ENCODE measurements at places on chromosomes 5 and 9.
A peak's percentile ranks its signal among the peaks of the same experiment; 100 is the strongest.

- DNase-seq, result no peak
These were observed 248.0 kb upstream of the KLF4 start for GRCh38 chr9:107737610-107737986.

DNA sequence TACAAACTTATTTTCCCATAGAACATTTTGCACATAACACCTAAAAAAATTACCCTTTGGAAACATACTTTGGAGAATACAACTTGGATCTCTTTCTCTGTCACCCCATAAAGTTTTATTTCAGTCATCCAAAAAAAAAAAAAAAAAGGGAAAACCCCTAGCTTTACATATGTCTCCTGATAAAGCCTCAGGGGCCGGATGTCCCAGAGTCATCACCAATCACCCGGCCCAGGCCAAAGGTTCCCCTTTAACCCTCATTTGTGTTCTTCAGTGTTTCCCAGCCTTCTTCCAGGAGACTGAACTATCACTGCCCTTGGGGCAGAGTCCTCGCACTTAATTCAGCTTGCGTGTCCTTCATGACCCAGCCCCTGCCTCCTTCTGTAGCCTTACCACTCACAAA, 28.8 kb downstream of the ANXA6 start:
- DNase-seq, result no peak

- DNase-seq, result no peak
These were observed 8.3 kb upstream of the ENC1 start for GRCh38 chr5:74648835-74649293.

GRCh38 chr9:78397454-78397853, 100.5 kb downstream of the PSAT1 start:
- DNase-seq, result no peak

DNA sequence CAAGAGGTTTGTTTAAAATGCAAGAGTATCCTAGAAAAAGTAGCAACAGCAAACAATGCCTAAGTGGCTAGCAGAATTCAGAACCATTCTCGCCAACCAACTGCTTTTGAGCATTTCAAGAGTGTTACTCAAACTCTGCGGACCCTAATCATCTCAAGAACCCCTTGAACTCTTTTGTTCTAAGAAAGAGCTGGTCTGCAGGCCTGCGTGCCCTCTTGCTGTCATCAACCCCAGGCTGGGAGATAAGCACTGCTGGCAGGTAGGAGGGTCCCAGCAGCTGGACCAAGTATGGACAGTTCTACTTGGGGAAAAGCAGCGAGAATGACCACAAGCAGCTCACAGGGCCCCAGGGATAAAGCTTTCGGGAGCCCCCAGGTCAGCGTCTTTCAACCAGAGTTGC, 38.3 kb downstream of the MYO10 start:
- no peak for DNase-seq

DNA sequence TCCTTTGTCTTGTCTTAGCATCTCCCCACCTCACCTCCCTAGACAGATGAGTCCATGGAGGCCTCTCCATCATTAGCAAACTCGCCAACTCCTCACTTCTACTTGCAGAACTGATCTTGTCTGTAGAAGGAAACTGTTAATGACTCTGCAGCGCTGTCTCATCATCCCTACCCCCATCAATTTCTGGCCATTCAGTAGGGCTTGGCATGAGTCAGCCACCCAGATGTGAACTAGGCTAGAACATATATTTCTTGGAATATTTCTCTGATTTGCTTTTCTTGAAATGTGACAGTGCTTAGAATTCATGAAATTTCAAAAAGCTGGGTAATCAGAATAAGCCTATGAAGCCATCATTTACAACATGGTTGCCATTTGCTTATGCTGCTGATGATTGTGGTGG, 1125.0 kb upstream of the DMAC1 start:
- no peak for DNase-seq

DNA sequence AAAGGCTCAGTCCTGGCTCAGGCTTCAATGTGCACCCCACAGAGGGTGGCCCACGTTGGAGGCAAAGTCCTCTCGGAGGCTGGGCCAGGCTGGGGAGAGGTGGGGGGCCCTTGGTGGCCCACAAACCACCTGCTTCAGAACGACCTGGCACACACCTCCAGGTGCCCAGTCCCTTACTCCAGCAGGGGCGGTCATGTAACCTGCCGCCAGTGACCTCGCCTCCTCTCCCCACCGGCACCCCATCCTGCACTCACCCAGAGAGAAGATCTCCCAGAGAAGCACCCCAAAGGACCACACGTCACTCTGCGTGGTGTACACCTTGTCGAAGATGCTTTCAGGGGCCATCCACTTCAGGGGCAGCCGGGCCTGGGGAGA, 22.5 kb upstream of the SCGB3A1 start:
- no peak for DNase-seq

DNA sequence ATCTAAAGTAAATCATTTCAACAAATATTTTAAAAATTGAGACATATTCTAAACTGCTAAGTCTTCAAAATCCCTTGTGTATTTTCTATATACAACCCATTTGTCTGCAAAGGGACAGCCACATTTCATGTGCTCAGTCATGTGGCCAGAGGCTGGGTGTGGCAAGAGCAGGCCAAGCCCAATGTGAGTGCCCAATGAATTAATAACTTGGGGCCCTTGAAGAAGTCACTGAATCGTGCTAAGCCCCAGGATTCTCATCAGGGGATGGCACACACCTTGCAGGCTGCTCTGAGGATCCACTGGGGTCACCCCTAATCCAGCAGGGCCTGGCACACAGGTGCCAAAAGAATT, 78.2 kb upstream of the SMIM23 start:
- no peak for DNase-seq

GRCh38 chr9:93324191-93324834, 127.2 kb upstream of the FAM120A start:
- DNase-seq, result no peak

DNA sequence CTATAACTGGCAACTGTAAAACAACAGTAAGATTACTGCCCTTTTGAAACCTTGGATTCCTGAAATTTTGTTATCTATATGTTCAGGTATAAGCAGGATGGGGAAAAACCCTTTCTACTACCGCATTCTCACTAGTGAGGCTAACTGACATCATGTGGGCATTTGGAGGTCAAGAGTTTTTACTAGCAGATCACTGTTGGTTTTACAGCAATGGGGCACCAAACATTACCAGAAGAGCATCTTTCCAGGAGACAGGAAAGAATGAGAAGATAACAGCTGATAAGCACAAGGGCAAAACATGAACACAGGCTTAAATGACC, 20.9 kb upstream of the TTC33 start:
- no peak for DNase-seq

GRCh38 chr9:72592502-72593403, 71.3 kb downstream of the TMC1 start:
- DNase-seq, result no peak

DNA sequence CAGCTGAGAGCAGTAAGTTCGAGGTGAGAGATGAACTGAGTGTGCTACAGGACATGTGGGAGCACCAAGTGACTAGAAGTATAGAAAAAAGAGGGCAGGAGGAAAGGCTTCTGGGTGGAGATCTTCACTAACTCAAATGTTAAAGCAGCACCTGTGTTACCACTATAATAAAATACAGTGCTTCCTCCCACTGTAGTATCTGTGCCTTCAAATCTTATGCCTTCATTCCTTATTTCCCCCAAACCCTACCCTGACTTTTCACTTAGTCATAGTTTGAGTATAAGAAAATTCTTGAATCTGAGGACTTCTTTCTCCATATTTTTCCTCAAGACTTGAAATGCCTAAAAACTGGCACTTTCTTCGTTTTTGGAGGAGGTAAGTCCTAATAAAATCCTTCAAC, 61.8 kb downstream of the ALDH1A1 start:
- no peak for DNase-seq

- peak; percentile 59 for DNase-seq
These were observed 20.5 kb upstream of the PSD2 start for GRCh38 chr5:139774980-139775661.

DNA sequence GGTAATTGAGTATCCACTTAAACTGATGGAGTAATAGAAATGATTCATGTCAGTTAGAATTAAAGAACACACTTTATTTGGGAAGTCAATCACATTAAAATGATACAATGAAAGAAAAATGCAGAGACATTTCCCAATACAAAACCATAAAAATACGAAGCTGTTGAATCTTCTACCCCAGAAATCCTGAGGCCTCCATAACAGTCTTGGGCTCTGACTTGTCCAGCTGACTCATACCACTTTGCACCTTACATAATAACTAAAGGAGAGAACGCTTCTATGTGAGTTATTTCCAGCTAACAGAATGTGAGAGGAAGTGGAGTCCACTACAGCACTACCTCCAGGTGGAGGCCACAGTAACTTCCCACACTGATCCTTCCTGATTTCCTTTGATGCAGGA, 305.0 kb downstream of the MRPS30 start:
- DNase-seq, result no peak
